ENCODE measurements at places on chromosomes 5 and 9.

GRCh38 chr5:10353241-10354047 lies at the start of gene MARCHF6:
Gene MARCHF6 (plus strand): TSS chr5:10353695. CDS start chr5:10353899, 204 bp downstream.
- DNase-seq: no peak

DNA sequence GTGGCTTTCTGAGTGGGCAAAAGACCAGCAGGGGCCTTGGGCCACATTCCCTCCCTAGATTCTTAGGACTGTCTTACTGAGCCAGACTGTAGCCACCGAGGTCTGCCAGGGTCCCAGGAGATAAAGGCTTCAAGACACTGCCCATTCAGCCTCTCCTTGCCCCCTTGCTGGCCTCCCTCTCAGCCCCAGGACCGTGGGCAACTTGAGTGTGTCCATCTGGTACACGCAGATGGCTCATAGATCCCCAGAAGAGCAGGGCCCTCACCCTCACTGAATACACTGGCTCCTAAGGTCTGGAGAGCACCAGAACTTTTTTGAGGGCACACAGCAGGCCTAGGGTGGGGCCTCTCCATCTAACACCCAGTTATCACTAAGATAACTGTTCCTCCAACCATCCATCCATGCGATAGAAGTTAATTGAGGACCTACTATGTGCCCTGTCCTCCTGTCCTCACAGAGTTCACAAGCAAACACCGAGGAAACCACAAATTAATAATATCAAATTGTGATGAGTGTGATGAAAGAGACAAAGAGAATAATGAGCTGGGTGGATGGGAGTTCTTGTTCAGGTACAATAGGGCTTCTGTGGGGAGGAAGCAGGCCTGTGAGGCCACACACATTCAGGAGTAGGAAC lies 4.9 kb upstream of the PDGFRB start:
- no peak for DNase-seq

DNA sequence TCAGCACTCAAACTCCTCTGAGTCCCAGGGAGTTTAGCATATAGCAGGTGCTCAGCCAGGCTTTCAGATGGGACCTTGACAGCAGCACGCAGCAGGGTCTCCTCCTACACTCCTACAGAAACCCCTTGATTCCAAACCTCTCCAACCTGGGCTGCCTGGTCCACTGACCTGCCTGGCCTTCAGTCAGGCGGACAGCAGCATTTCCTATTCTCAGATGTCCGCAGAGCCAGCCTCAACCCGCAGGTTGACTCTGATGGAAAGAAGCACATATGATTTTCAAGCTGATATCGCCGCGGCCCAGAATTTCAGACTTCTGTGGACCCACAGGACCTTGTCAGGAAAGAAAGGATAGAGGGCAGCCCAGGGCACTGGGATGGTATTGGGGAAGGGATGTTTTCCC lies 5.3 kb upstream of the SLC25A48 start:
- DNase-seq: no peak

GRCh38 chr9:12801663-12802062 lies 26.8 kb downstream of the LURAP1L start:
- DNase-seq: no peak

DNA sequence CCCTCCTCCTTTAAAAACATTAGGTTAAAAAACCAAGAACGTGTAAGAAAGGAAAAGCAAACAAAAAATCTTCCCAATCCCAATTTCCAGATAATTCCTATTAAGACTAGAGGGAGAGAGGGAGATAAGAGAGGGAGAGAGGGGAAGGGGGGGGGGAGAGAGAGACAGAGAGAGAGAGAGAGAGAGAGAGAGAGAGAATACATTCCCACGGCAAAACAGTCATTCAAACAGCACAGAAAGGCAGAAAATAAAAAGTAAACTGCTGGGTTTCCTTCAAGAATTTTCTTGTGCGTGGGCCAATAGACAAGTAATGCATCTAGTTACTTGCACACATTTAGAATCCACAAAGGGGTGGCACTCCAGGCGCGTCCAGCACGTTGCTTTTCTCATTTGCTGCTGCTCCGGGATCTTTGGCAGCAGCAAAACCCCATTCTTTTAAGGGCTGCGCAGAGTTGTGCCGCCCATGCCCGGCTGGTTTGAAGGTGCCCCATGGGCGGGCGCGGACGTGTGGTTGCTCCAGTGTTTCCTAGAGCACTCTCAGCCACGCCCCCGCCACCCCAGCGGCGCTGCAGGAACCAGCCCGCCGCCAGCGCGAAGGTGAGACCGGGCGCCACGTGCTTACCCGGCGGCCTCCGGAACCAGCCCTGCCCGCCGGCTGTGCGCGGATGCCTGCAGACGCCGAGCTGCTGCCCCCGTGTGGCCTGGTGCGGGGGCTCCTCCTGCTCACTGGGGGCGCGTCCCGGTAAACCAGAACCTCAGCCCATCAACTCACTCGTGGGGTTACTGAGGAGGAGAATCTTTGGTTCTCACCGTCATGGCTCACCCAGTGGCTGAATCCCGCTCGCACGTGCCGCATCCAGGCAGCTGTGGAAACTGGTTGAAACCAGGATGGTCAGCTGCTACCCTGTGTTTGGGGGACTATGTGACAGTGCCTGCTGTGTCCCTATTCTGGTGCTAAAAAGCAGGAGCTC lies 44.6 kb downstream of the STC2 start:
- DNase-seq: no peak

DNA sequence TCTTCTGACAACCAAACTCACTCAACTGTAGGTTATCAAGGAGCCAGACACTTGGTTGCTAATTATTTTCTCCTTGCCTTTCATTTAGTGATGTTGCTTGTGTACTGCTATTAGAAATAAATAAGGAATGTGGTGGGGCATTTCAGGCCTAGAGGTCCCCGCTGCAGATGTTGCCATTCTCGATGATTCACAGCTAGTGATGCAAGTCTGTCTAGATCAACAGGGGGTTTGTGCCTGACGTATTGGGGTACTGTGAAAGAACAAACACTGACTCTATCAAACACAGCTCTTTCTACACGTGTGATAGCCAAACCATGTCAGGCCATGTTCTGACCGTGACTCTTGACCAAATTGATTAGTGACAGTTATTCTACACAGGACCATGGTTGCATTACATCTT lies 144.7 kb downstream of the OSTF1 start:
- no peak for DNase-seq

- DNase-seq: no peak
These were observed 486.8 kb downstream of the PSAT1 start for GRCh38 chr9:78783743-78784142.

- no peak for DNase-seq
These were observed 593.8 kb downstream of the ISL1 start for GRCh38 chr5:51977014-51977413.

GRCh38 chr5:173538018-173538417 lies 78.4 kb downstream of the BOD1 start:
- no peak for DNase-seq

DNA sequence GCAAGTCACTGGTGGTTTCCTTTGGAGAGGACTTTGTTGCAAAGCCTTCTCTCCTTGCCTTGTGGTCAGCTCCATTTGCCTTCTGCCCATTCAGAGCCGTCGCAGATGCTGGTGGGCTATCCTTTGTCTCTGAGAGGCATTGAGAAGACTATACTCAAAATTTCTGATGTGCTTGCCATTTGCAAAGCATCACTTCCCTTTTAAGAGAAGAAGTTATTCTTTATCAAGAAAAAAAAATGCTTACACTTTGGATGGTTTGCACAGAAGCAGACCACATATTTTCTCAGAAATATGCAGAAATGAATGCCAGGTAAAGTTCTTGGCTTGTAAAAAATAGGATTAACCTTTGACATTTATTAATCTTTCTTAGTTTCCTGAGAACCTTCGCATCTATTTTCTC lies 195.8 kb upstream of the KLF4 start:
- no peak for DNase-seq

- DNase-seq: no peak
These were observed 83.0 kb upstream of the GNA14 start for GRCh38 chr9:77731008-77731698.

DNA sequence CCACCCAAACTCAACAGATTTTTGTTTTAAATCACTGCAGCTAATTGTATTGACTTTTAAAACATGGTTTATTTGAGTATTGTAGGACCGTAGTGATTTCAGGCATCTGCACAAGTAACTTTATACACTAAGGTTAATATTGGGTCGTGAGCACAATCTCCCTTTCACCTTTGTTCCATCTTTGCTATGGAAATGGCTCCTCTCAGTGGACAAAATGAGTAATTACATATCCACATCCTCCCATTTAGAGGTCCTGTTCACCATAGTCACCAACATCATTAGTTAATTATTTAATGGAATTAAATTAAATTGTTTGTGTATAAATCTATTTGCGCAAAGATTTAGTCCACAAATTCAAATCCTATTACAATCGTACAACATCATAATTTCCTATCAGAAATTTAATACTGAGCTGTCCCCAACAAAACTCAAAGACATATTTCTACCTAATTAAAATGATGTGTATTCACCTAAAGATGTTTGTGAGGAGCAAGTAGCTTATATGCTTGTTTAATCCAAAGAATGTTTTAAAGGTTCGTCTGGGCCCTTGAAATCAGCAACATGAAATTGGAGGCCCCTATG lies 173.0 kb upstream of the DAPK1 start:
- DNase-seq: no peak

- no peak for DNase-seq
These were observed 85.9 kb downstream of the SETX start for GRCh38 chr9:132268725-132269352.

- no peak for DNase-seq
These were observed 93.8 kb upstream of the FAM120A start for GRCh38 chr9:93357649-93358048.

DNA sequence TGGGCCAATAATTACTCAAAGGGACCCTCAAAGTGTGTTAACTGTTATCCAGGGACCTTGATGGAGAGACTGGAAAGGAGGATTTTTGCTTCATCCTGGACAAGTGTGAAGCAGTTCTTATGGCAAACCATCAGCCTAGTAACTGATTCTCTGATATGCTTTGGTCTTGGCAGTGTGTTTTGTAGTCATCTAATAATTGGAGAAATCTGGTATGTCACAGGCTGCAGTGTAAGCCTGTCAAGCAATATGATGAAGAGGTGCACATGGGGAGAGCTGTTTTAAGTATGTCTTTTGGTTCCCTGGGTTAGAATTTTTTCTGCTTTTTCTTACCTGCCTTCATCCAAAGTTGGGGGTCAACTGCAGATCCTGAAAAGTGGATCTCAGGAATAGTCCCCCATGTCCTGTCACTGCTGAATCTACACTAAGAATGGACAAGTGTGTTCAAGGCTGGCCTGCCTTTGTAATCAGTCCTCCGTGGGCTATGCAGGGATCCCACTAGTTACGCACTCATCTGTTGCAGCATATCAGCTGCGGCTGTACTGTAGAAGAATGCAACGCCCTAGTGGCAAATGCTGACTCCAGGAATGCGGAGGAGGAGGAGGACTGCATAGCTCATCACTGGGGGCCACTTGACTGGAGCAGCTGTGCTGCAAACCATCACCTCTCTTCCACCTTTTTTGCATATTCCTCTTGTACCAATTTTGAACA lies 1.9 kb downstream of the SPTAN1 start:
- DNase-seq: peak; percentile 43

DNA sequence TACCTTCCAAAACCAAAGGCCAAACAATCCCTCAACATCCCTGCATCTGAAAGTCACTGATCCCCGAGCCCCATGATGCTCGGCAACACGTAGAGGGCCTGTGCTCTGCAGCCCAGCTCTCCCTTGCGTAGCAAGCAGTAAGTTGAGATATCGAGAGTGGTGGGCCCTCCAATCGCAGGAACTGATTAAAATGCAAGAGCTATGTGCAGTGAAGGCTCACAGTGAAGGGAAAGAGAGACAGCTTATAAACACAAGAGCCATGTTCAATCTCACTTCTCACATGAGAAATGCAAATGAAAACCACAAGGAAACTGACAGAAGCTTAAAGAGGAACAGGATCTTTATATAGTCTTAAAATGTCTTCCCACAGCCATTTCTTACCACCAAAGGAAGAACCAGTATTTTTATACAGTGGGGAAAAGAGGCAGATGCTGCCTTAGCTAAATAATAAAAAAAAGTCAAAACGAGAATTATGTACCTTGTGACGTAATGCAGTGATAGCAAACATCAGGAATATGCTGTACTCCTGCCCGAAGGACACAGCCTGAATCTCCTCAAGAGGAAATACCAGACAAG lies 24.6 kb downstream of the TTF1 start:
- DNase-seq: no peak

DNA sequence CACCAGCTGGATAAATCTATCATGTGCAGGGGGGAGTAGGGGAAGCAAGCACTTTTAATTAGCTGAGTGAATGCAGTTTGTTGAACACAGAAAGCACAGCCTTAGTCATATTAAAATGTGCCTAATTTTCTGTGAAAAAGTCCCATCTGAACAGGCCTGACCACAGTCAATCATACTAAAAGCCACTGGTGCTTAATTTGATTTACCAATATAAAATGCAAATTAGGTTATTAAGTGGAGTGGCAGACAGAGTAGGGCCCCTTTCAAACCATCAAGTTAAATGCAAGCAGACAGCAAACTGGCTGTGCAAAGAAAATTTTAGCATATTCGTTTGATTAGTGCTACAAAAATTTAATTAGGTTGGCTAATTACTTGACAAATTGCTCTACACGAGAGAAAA lies 176.1 kb downstream of the ISL1 start:
- no peak for DNase-seq

DNA sequence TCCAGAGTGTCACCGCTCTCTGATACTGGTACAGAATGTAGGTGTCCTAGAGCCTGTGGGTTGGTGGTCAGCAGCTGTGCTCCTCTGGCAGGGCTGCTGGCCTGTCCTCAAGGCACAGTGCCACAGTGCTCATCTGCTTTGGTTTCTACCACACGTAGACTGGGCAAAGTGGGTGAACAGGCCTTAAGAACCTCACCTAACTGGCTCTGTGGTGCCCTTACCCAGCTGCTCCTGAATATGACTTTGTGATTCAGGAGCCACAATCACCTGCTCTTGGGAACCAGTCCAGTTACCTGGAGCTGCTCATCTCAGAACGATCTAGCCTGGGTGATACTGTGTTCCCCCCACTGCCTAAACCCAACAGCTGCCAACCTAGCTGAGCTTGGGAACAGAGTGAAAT lies 6.4 kb downstream of the NOP16 start:
- no peak for DNase-seq

GRCh38 chr5:79851391-79851863 lies 139.6 kb downstream of the MTX3 start:
- DNase-seq: no peak

GRCh38 chr5:88681211-88681803 lies 201.7 kb downstream of the MEF2C start:
- no peak for DNase-seq

GRCh38 chr9:70044490-70045307 lies 1.1 kb downstream of the MAMDC2 start:
- no peak for DNase-seq
